ENCODE measurements at places on chromosomes 2 and 18. TPM values are rescaled to one million over a fixed set of nuclear protein-coding genes. Genes with fewer than 3 reads are reported as not detected.

- DNase-seq, result no peak
- H3K27ac ChIP-seq, result no peak overlapping the region
- no peak overlapping the region for H3K4me3 ChIP-seq
- no peaks in the 10 kb centered on the region for H3K27me3 ChIP-seq
Measured at GRCh38 chr2:10137053-10137843, 14.7 kb downstream of the RRM2 start.

GRCh38 chr2:159228081-159228581, 58.4 kb downstream of the WDSUB1 start:
- no peak for DNase-seq
- H3K4me3 ChIP-seq, result no peak overlapping the region
- H3K4me1 ChIP-seq, result peaks cover 11% of the 10 kb centered on the region
- no peak overlapping the region for H3K27ac ChIP-seq
- H3K27me3 ChIP-seq, result no peaks in the 10 kb centered on the region
- H3K36me3 ChIP-seq, result no peaks in the 10 kb centered on the region

LYPD6B gene
- not detected for total RNA-seq

MLPH gene
- not detected for total RNA-seq

All from activated CD4-positive, alpha-beta memory T cell treated with anti-CD3 and anti-CD28 coated beads for 36 hours (primary cell).